Stimulated activated CD4-positive, alpha-beta T cell treated with anti-CD3 and anti-CD28 coated beads, Interleukin-2, amount 100 ng/mL, for 4 hours (primary cell): ENCODE measurements at places on chromosomes 7 and 10.

GRCh38 chr7:50651271-50651989 lies 86.2 kb upstream of the DDC start:
- no peak for DNase-seq

DNA sequence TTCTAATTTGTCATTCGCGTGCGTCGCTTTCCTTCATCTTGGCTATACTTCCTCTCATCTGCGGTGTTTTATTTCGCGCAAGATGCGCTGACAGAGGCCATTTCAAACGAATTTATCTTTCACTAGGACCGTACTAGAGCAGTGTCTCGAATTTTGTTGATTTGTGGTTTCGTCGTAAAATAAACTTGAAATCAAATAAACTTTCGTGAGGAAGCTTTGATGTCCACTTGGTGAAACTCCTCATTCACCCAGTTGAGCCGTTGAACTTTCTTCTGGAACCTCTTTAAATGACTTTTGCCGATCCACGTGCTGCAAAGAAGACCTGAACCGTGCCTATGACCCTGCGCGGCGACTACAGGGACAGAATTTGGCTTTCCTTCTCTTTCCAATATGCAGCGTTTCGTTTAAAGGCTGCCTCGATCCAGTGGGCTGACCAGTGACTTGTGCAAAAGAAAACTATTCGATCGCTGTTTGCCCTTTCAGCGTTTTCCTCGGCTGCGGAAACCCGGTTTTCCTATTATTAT lies 163.9 kb upstream of the PPP1R3A start:
- DNase-seq: no peak

DNA sequence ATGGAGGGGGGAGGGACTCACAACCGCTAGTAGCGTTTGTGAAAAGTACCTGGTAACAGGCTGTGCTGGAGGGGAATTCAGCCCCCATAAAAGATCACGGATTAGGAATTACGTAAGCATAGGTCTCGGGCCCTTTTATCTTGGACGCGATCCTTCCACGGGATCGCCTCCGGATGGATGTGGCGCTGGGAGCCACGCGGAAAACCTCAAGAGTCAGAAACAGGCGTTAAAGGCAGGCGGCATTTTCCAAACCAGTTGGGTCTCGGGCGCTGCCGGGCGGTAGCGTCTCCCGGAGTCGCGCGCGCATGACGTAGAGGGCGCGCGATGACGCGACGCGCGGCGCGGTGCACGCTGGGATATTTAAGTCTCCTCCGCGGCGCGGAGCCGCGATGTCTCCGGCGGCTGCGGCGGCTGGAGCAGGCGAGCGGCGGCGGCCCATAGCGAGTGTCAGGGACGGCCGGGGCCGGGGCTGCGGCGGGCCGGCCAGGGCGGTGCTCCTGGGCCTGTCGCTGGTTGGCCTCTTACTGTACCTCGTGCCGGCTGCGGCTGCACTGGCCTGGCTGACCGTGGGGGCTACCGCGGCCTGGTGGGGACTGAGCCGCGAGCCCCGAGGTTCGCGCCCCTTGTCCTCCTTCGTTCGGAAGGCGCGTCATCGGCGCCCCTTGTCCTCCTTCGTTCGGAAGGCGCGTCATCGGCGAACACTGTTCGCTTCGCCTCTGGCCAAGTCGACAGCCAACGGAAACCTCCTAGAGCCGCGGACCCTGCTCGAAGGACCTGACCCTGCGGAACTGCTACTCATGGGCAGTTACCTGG lies at the start of gene POM121:
Gene POM121, plus strand, starts transcription at position 363 of the 813 bp plus-strand sequence. Its CDS starts 27 bp downstream, at position 390.
- peak; percentile 74 for DNase-seq

DNA sequence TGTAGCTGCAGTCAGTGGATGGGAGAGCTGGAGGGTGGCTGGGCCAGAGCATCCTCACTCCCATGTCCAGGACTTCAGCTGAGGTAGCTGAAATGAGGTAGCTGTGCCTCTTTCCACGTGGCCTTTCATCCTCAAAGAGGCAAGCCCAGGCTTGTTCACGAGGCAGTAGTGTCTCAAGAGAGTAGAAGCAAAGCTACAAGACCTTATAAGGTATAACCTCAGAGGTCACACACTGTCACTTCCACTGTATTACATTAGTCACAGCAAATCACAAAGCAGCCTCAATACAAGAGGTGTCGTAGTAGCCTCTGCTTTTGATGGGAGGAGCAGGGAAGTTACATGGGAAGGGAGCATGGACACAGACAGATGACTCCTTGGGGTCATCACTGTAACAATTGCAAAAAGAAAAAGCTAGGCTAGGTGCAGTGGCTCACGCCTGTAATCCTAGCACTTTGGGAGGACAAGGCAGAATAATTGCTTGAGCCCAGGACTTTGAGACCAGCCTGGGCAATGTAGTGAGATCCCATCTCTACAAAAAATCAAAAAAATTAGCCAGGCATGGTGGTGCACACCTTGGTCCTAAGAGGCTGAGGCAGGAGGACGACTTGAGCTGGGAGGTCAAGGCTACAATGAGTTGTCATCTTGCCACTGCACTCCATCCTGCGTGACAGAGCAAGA lies 97.5 kb downstream of the SKIDA1 start:
- DNase-seq: no peak

GRCh38 chr10:20822825-20823224 lies 74.3 kb downstream of the NEBL start:
- DNase-seq: no peak

GRCh38 chr10:91211675-91212074 lies 8.8 kb upstream of the PCGF5 start:
- DNase-seq: no peak

GRCh38 chr7:132009778-132010177 lies 453.4 kb upstream of the PODXL start:
- DNase-seq: no peak

DNA sequence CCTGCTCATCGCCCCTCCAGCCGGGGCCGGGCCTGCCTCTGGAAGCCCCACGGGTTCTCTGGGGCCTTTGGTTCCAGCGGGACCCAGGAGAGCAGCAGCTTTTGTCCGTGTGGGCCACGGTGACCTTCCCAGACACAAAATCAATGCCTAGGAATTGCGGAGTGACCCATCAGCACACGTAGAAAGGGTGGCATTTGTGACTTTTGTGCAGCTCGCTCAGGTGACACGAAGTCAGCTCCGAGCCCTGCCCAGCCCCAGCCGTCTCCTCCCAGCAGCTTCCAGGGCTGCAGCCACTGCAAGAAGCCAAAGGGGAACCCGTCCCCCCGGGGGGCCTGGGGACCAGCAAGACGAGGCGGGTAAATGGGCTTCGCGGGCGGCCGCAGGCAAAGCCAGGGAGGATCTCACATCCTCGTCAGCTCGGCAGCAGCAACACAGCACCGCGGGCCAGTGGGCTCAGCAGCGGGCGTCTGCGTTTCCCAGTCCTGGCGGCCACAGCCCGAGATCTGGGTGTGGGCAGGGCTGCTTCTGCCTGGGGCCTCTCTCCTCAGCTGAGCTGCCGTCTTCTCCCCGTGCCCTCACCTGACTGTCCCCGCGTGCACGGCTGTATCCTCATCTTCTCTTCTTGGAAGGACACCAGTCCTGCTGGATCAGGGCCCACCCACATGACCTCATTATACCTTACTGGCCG lies 88.5 kb downstream of the PAXIP1 start:
- no peak for DNase-seq

GRCh38 chr7:140640060-140640637 lies 464 bp downstream of the DENND2A start:
- no peak for DNase-seq

- no peak for DNase-seq
Measured at GRCh38 chr10:33412653-33413361, 78.3 kb upstream of the NRP1 start.

DNA sequence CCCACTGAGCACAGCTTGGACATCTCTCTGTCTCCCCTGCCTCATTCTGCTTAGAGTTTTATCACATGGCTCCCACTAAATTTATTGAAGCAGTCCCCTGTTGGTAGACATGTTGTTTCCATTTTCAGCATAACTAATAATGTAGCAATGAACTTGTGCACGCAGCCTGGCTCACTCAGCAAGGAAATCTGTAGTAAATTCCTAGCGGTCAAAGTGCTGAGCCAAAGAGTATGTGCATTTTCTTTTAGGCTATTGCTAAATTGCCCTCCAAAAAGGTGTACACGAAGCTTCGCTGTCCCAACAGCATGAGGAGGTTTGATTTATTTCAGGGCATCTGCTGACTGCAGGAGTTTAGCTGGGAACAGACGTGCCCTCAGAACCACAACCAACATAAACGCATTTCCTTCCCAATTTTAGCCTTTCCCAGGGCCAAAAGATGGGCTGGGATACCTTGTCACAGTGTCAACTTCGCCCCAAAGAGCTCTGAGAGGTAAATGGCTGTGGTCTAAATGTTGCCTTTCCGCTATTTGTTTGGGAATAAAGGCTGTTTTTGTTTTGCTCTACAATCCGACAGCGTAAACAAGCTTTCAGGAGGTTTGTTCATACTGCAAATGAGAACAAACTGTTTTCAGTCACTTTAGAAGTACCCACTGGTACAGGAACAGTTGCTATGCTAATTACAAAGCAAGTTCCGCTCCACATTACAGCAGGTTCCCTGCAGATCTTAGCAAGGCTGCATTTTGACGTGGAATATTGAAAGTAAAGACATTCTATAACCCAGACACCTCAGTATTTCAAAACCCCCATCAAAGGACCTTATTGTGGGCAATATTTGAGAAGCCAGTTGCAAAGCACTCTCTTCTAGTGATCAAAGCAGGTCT lies 16.8 kb downstream of the VSIR start:
- no peak for DNase-seq

DNA sequence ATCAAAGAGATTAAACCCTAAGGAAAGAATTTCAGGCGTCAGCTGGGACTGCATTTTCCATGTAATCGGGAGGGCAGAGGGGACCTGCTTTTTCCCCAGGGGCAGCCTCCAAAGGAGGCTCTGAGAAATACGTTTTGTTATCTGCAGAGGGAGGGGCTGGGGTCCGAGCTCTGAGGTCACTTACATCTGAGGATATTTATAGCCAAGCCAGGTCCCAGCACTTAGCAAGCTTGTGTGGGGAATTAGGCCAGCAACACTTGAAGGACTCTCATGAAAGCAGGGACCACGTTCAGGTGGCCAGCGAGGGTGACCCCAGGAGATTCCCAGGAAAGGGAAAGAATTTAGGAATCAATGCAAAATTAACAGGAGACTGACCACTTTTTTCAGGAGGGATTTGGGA lies 20.6 kb upstream of the GDI2 start:
- DNase-seq: no peak

- no peak for DNase-seq
Measured at GRCh38 chr7:39880556-39880955, 69.5 kb upstream of the CDK13 start.

GRCh38 chr7:149765399-149766121 lies 7.8 kb downstream of the ZNF467 start:
- no peak for DNase-seq

DNA sequence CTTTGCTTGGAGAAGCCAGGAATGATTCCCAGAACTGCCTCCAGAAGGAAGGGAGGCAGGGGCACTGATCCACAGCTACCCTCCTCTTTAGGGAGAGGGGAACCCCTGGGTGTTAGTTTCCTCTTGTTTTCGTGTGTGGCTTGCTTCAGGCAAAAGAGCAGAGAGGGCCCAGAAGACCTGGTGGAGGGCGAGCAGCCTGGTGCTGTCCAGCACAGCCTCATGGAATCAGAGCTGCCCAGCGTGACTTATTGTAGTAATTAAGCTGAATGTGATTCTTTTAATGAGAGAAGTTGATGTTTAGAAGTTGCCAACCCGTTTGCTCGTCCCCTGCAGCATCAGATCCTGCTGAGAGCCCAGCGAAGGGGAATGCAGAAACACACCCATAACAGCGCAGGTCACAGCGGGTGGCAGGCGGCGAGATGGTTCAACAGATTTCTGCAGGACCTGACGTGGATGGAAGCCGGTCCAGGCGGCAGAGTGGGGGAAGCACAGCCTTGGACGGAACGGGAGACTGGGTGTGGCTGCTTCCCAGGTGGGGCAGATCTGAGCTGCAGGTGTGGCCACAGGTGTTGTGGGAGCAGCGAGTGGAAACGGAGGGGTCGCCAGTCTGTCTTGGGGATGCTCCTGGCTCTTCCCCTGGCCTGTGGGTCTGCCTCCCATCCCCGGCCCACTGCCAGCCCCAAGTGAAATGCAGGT lies 53.7 kb upstream of the SHH start:
- no peak for DNase-seq

DNA sequence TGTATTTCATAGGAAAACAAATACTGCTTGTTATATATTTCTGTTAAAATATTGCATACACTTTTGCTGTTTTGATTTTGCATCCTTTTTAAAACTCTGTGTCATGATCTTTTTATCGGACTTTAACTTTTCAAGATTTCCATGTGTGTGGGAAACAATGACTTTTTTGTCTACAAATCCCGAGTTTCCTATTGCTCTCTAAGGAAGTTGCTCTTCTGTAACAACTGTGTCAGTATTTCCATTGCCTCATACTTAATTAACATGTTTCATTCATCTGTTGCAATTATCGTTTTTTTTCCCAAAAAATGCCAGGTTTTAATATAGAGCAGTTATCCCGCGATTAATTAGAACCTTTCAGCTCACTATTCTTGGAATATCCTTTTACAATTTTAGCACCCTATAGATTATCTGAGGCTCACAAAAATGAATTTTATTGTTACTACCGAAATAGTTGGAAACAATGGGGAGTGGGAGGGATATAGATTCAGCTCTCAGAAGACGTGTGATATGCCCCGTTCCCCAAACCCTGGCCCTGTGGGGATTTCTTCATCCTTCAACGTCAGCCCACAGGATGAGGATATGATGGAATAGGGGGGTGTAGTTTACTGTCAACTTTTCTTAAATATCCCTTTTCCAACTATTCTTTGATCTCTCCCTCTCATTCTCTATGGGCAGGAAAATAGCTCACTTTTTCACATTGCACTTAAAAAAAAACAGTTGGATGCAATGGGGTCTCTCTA lies 297.6 kb upstream of the IGFBP3 start:
- DNase-seq: no peak

DNA sequence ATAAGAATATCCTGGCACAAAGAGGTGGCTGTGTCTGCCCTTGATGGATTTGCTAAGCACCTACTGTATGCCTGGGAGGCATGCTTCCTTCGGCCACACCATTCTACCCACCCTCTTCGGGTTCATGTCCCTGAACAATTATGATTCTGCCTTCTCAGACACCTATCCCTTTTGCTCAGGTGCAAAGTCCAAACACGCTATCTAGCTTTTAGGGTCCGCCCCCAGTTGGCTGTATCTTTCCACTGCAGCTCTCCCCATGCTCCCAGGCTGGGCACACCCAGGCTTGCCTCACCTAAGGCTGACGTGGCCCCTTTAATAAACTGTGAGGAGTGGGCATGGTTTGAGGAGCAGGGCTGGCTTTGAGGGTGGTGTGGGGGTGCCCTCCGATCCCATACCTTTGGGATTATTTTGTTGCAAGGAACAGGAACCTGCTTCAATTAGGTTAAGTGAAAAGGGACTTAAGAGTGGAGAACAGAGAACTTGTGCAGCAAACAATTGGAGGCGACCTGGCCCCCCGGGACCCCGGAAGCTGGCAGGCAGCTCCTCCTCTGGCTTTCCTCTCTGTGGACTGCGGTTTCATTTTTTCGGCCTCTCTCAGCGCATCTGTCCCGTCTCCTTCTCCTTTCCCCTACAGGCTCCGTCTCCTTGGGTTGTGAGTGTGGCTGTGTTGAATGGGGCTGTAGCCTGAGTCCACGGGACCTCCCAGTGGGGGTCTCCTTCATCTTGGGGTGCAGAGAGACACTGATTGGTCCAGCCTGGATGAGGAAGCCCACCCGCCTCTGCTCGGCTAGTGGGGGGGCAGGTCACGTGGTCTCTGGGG lies 3.8 kb downstream of the CLIP2 start:
- no peak for DNase-seq

GRCh38 chr10:91556691-91557566 lies 75.9 kb downstream of the PPP1R3C start:
- no peak for DNase-seq

GRCh38 chr10:17201794-17202116 lies 283 bp upstream of the TRDMT1 start:
- DNase-seq: no peak

- no peak for DNase-seq
Measured at GRCh38 chr10:59098831-59099452, 77.5 kb upstream of the PHYHIPL start.
